Uterus (tissue), 4 donors: ENCODE measurements at places on chromosomes 16 and 17.
A peak's percentile ranks its signal among the peaks of the same experiment; 100 is the strongest.

DNA sequence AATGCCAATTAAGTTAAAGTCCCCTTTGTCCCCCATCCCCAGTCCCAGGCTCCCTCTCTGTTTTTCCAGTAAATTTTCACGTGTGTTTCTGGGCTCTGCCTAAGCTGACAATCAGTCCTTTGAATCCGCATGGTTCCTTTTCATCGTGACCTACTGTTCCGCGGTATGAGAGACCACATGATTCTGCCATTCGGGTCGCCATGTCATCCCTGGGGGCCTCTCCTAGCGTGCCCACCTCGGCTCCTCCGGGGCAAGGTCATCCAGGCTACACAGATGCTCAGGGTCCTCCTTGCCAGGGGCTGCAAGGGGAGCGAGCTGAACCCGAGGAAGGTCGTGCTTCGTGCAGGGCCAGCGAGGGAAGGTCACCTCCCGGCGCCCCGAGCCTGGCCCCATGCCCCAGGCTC is 157.6 kb downstream of the RAB11FIP4 start:
- DNase-seq, result peak; percentile 34

GRCh38 chr16:2148714-2149629 is 547 bp downstream of the RAB26 start:
- DNase-seq, result no peak

- DNase-seq, result no peak
Measured at GRCh38 chr17:82985428-82985805, 94.0 kb upstream of the METRNL start.

GRCh38 chr16:48231727-48232492 is 12.2 kb upstream of the LONP2 start:
- DNase-seq, result no peak
